ENCODE measurements at places on chromosomes 11 and 22. TPM values are rescaled to one million over a fixed set of nuclear protein-coding genes. Genes with fewer than 3 reads are reported as not detected.

Gene MALAT1
- 481 TPM for total RNA-seq

Gene RFPL2
- total RNA-seq = not detected

Gene CATSPER1
- 0.36 TPM for total RNA-seq

Gene PDGFD
- not detected for total RNA-seq

Gene CBLIF
- total RNA-seq = not detected

GRCh38 chr11:94243571-94244515 is 60.5 kb upstream of the IZUMO1R start:
- no peak for DNase-seq

Data from RPMI7951 (cell line).